Lung microvascular endothelial cell (primary cell): ENCODE measurements at places on chromosomes 12 and 14.

DNA sequence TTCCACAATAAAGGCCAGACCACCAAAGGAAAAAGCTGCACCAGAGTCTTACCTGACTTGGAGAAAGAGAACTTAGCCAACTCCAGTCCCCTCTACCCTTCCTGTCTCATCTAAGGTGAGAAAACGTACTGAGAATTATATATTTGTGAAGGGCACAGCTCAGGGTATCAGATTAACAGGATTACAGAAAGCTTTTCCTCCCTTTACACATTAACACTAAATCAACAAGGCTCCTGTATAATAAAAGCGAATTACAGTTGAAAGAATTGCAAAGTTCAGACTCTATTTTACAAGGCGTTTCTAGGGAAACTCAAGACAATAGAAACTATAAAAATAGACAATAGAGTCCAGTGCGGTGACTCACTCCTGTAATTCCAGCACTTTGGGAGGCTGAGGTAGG lies 82.7 kb upstream of the RPL10L start:
- DNase-seq: no peak

GRCh38 chr14:89672636-89673511 lies 255.8 kb upstream of the FOXN3 start:
- DNase-seq: no peak

GRCh38 chr12:9870286-9870866 lies 1.2 kb upstream of the CLEC2B start:
- peak; percentile 54 for DNase-seq

DNA sequence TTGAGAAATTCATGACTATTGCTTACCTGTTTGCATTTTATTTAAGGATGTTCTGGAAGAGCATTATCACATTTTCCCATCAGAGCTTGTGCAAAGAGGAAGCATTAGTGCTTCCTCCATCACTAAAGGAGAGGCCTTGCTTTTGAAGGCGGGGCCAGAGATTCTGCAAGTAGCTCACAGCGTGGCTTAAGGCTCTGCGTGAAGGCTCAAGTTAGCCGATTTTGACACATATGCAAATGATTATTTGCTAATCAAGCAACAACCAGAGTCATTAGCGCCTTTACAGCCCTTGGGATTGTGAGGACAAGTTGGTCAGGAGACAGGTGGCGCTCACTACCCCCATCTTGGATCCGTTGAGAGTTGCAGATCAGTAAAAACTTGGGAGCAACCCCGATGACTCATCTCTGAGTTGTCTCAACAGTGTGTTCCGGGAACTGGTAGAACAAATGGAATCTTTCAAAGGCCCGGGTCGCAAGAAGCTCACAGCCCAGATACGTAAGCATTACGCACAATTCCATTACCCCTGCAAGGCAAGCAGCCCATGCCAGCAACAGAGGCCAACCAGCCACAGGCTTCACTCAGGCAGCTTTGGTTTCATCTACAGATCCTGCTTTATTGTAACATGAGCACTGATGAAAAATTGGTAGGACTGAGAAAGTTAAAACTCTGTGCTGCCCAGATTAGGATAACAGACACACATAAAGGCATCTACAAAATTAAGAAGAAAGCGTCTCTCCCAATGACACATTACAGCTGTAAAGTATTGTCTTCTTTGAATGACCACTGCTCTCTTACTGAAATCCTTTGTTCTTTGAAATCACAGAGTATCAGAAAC lies 34.9 kb upstream of the SPTSSA start:
- peak; percentile 97 for DNase-seq

- peak; percentile 63 for DNase-seq
Measured at GRCh38 chr12:131608740-131609690, 101.9 kb upstream of the SFSWAP start.

- peak; percentile 84 for DNase-seq
Measured at GRCh38 chr14:68924186-68925158, 54.6 kb downstream of the ACTN1 start.

DNA sequence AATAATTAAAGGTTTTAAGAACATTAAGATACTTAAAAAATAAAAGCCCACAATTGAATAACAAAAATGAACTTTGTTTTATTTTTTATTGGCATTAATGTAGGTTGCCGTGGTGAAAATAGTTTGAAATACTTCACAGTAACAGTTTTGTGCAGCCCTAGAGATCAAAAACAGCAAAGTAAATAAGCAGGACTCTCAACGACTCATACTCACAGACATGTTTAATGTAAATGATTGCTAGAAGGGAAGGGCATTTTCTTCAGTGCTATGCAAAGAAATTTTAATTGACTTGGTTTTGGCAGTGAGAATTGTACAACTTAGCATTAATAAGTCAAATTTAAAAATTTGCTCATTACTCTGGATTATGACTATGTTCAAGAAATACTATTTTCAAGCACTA lies 16.0 kb downstream of the TRMT5 start:
- no peak for DNase-seq

DNA sequence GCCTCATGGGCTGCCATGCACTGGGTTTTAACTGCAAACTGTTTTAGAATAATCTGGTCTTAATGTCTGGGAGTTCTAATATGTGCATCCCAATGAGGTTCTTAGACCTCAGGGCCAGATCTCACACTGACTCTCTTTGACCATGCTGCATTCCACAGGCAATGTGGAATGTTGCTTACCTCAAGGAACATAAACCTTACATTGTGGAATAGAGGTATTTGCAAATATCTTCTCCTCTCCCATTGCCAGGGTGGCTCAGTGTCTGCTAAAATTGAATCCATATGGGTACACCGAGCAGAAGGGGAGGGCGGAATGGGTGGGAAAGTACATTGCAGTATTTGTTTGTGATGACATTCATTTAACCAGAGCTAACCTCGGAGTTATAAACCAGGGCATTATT lies 78.6 kb downstream of the CHST11 start:
- DNase-seq: no peak

DNA sequence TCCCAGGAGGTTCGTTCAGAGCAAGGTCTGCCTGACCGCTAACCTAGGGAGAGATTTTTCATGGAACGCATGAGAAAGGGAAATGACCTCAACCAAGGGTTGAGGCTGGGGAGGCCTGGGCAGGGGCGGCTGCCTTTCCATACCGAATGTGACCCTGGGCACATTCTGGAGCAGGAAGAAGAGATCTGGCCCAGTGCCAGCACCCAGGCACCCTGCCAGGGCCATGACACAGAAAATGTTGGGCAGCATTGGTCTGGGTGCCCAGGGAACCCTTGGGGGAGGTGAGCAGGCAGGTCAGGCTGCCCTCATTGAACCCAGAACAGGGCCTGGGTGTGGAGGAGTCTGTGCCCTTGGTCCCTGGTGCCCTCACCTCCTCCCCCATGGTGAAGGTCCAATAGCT lies 106.8 kb downstream of the CALM1 start:
- DNase-seq: no peak

- DNase-seq: no peak
Measured at GRCh38 chr12:110622582-110622981, 8.7 kb downstream of the TCTN1 start.

GRCh38 chr14:35020713-35021112 lies 25.4 kb upstream of the FAM177A1 start:
- no peak for DNase-seq

DNA sequence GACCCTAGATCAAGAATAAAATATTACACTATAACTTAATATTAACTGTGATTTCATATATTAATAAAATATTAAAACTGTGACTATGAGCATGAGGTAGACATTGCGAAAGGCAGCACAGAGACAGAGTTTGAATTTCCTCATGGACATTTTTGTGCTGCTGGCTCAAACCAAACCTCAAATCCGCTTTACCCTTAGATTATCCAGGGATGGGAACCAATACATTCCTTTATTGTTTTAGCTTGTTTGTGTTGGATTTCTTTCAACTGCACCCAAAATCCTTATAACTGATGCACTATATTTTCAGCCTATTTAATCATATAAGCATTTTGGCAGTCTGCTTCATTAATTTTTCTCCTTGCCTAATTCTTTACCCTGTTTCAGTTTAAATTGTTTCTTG lies 436.7 kb downstream of the ATP23 start:
- no peak for DNase-seq

GRCh38 chr12:124746649-124747425 lies 116.8 kb downstream of the SCARB1 start:
- DNase-seq: no peak

DNA sequence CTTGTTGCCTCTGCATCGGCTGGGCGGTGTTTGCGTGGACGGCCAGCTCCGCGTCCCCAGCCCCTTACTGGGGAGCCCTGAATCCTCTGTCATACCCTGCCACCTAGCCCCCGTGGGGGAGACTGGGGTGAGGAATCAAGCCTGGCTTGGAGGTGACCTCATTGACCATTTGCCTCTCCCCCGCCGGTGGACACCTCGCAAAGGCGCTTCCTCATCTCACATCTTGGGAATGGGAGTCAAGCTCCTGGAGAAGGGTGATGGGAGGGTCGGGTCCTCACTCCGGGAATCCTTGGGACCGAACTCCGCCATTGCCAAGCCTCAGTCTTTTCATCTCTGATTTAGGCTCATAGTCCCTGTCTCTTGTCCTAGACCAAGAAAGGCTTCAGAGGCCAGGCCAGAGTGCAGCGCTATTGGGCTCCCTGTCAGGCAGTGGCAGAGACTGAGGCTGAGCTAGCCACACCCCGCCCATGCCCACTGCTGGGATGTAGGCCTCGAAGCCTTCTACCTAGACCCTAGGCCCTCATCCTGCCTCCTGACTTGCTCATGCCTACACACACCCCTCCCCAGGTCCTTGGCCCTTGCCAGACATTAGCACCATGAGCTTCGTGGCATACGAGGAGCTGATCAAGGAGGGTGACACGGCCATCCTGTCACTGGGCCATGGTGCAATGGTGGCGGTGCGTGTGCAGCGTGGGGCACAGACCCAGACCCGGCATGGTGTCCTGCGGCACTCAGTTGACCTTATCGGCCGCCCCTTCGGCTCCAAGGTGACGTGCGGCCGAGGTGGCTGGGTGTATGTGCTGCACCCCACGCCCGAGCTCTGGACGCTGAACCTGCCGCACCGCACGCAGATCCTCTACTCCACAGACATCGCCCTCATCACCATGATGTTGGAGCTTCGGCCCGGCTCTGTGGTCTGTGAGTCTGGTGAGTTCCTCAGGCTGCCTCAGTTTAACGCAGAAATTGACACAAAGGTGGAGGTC lies 678 bp downstream of the TRMT61A start:
- no peak for DNase-seq

DNA sequence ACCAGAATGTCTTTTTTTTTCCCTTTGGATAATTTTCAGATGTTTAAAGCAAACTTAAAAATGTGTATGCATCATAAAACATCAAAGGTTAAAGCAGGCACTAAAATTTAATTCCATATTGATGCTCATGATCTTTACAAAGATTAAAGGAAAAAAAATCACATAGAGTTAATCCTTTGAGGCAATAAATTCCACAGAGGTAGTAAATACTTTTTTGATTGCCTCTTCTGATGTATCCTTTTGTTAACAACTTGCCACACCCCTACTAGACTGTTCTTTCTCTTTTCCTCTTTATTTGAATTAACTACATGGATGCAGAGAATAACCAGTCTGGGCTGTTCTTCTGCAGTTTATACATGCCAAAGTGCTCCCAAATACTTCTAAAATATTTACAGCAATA lies 45.2 kb upstream of the KCNJ8 start:
- DNase-seq: no peak

- DNase-seq: peak; percentile 70
Measured at GRCh38 chr14:53953828-53954550, 2.6 kb downstream of the BMP4 start.

DNA sequence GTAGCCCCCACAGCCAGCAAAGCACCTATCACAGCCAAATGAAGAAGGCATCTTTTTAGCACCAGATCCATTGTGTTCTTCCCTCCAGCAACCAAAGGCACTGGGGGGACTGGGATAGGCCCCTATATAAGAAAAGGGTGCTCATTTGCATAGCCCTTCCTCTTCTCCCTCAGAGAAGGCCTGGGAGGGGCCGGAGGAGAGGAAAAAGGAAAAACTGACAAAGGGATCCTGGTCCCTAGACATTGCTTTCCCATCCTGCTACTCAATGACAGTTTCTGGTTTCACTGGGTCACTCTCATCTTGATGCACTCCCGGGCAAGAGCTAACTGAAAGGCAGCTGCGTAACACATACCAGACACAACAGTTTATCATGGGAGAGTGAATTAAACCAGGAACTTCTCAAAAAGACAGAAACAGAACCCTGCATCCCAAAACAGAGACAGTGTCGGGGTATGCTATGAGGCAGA lies at the start of gene PMEL:
TSS of gene PMEL (minus strand) at position 102 of the 467 bp plus-strand sequence. CDS start at position 71, 31 bp downstream.
- no peak for DNase-seq

- no peak for DNase-seq
Measured at GRCh38 chr14:28142400-28143015, 624.1 kb upstream of the FOXG1 start.

DNA sequence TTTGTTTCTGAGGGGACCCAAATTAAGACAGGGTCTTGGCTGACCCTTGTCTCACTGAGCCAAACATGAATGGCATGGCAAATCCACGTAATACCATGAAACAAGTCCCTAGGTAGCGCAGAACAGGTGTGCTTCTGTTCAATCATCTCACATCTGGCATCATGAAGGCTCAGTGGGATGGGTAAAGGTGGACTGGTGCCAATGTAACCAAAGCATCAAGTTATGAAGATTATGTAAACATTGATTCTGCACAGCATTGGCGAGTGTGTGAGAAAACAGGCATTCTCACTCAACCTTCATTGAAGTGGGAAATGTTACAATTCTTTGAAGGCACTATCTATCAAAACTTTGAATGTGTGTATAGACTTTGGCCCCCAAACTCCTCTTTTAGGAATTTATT lies 41.9 kb downstream of the PTGER2 start:
- DNase-seq: no peak

- no peak for DNase-seq
Measured at GRCh38 chr12:119949145-119949544, 39.9 kb upstream of the BICDL1 start.
